ENCODE measurements at places on chromosomes 16 and 17.

DNA sequence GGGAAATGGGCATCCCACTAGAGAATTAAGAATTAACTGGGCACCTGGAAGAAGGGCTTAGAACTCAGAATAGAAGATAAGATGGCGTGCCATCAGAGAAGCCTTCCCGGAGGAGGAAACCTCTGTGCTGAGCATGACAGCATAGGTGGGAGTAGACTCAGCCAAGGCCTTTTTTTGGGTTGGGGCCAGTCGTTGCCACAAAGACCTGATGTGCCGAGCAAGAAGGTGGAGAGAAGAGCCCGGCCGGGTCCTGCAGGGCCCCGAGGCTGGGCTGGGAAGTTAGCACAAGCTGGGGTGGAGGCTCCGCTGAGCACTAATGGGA, 1.1 kb upstream of the RAB11FIP4 start:
- DNase-seq: no peak

DNA sequence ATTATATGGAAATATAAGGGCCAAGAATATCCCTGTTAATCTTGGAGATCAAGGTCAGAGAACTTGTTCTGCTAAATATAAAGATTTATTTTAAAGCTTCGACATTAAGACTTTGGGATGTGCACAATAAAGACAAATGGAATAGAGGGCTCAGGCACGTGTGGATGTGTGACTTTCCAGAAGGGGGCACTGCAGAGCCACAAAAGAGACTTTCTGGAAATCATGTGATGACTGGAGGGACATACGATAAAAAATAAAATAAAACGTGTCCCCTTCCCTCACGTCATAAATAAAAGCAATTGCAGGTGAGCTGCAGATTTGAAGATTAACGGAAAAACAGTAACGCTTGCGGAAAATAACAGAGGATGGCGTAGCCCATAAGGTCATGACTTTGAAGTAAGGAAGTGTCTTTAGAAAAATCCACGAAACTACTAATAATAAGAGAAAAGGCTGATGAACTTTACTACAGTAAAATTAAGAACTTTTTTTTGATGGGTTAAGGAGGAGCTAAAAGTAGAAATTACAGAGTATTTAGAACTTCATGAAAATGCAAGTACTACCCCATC, 9.4 kb upstream of the ENGASE start:
- DNase-seq: no peak

GRCh38 chr16:75326333-75326732, 74.9 kb upstream of the BCAR1 start:
- no peak for DNase-seq

- DNase-seq: no peak
Measured at GRCh38 chr16:14063618-14064581, 7.2 kb upstream of the MRTFB start.

DNA sequence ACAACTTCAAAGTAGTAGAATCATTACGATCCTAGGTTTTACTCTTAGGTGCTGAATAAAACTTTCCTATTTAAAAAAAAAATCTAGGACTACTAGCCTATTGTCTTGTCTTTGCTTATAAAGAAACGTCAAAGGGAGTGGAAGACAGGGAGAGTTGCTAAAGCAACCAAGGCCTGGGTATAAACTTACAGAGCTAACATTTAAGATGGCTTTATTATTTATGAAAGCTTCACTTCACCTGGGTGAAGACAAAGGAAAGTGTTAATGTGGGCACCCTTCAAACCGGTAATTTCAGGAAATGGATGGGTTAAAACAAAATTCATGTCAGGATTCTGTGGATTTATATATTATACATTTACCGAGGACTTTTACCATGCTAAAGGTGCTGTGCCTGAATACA, 2.5 kb downstream of the DUSP14 start:
- DNase-seq: no peak

GRCh38 chr16:80318107-80318506, 222.7 kb upstream of the DYNLRB2 start:
- no peak for DNase-seq

DNA sequence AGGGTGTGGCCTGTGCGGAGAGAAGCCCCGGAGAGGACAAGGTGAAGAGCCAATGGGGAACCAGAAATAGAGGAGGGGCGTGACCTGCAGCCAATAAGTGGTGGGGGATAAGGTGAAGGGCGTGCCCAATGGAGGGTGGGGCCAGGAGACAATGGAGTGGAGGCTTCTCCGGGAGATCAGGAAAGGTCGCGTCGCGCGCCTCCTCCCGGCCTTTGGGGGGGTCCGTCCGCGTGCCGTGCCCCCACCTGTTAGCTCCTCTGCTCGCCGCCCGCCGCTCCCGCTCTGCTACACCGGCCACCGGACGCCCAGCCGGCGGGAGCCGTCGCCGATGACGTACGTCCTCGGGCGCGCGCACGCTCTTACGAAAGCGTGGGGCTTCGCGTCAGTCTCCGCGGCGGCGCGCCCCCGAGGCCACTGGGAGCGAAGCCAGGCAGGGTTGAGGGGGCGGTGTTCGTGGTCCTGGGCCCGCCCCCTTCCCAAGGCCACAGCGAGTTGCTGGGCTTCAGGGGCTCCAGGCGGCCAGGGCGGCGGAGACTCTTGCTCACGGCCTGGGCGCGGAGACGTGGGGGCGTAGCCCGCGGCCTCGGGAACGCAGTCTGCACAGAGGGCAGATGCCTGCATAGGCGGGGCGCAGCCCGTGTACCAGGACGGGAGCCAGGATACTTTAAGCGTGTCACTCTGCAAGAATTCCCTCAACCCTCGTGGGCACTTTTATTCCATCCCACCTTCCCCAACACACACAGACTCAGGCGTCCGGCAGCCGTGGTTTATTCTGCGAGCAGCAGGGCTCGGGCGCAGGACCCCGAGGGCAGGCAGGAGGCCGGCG, at the start of gene MATCAP1:
Gene MATCAP1, minus strand, starts transcription at position 337 of the 826 bp plus-strand sequence. CDS start 3,353 bp downstream, outside the sequence.
- peak; percentile 89 for DNase-seq

GRCh38 chr17:30222251-30222650, 13.2 kb downstream of the SLC6A4 start:
- no peak for DNase-seq

DNA sequence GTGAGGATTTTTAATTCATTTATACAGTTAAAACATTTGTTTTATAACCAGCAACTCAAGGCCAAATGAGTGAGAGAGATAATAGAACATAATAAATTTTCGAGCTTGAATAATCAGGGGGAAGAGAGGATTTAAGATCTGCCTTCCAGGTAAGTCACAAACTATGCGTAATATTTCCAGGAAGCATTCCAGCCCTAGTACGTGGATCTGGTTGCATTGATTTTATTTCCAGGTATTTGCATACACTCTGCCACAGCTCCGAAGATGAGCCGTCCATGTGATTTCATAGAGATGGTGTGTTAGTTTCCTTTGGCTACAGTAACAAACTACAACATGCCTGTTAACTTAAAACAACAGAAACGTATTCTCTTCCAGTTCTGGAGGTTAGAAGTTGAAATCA, 3.5 kb downstream of the DYNLRB2 start:
- no peak for DNase-seq

GRCh38 chr16:11774065-11774626, 22.9 kb downstream of the ZC3H7A start:
- no peak for DNase-seq

- no peak for DNase-seq
Measured at GRCh38 chr17:47684535-47685193, 9.3 kb upstream of the TBKBP1 start.

DNA sequence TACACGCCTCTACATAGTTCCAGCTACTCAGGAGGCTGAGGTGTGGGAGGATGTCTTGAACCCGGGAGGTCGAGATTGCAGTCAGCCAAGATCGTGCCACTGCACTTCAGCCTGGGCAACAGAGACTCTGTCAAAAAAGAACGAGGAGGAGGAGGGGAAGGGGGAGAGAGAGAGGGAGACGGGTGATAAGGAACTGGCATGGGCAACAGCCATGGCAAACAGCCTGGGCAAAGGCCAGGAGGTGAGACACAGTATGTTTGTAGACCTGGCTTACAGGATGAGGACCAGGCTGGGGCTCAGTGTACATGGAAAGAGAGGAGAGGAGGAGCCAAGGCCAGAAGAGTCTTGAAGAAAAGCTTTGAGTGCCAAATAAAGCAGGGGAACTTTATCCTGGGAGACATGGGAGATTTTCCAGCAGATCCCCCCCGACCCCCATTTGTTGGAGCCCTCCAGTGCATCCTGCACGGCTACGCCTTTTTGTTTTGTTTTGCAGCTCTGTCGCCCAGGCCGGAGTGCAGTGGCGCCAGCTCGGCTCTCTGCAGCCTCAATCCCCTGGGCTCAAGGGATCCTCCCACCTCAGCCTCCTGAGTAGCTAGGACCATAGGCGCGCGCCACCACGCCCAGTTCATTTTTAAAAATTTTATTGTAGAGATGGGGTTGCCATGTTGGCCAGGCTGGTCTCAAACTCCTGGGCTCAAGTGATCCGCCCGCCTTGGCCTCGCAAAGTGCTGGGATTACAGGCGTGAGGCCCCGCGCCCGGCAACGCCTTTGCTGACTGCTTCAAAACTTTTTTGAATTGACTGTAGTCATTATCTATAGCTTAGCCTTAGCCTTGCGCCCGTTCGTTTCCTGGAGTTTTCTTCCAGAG, 1.3 kb upstream of the ALKBH5 start:
- no peak for DNase-seq

DNA sequence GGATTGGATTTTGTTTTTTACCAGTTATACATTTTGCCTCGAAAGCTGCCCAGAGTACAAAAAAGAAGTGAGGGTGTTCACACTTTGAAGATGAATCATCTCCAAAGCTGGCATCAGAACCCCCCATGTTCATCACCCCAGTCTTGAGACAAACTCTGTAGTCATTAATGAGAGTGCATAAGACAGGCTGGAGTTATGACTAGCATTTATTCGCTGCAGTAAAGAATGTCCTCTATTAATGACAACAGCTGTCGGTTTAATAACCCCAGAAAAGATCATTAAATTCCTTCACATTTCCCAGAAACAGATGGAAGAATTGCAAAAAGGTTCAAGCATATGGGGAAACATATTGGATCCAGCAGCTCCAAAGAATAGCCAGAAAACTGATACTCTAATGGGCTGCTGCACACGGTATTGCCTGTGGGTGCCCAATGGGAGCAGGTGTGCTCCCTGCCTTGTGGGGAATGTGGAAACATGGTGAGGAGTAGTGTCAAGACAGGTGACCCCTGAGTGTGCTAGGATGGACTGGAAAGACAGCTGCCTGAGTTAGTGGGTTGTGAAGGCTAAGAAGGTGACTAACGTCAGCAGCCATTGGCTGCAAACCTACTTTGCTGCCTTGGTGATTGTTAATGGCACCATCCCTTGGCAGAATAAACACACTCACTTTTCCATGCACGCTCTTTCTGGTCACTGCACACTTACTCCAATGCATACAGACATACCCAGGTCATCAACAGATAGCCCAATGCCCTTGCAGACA, 81.9 kb downstream of the AIPL1 start:
- no peak for DNase-seq

DNA sequence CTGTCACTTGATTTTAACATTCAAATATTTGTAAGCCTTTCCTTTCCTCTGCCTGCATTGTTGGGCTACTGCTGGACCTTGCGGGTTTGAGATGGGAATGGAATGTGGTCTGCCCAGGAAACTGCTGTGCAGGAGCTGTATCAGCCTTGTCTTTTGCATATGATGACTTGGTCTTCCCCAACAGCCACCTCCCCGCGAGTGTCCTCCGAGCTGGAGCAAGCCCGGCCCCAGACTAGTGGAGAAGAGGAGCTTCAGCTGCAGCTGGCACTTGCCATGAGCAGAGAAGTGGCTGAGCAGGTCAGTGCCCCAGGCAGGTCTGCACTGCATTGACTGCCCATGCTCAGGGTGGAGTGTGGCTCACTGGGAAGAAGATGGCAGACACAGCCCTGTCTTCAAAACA, 52.8 kb downstream of the B9D1 start:
- no peak for DNase-seq

DNA sequence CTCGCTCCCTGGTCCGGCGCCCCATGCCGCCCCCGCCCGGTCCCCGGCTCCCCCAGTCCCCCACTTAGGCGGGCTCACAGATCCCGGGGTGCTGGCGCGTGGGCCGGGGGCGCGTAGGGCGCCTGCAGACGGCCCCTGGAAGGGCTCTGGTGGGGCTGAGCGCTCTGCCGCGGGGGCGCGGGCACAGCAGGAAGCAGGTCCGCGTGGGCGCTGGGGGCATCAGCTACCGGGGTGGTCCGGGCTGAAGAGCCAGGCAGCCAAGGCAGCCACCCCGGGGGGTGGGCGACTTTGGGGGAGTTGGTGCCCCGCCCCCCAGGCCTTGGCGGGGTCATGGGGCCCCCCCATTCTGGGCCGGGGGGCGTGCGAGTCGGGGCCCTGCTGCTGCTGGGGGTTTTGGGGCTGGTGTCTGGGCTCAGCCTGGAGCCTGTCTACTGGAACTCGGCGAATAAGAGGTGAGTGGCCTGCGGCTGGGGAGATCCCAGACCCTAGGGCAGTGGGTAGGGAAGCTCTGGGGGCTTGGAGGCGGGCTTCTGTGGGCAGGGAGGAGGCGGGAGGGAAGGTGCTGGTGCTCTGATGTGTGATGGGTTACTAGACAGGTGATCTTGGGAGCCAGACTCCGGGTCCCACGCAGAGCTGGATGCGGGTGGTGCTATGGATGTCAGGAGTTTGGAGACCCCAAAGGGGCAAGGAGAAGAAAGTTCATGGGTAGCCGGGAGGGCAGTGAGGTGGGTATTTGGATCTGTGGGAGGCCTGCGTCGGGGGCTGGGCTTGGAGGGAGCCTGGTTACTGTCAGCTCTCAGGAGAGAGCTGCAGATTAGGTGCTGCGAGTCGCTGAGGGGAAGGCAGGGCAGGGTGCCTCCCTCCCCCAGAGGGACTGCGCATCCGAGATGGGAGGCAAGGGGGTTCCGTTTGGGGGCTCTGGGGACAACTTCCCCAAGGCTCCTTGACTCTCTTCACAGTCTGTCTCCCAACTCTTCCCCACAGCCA, 560 bp downstream of the EFNB3 start:
- DNase-seq: no peak

- DNase-seq: no peak
Measured at GRCh38 chr17:54901230-54901822, 674 bp downstream of the TOM1L1 start.

GRCh38 chr17:42547001-42547461, 5.7 kb upstream of the HSD17B1 start:
- no peak for DNase-seq

GRCh38 chr16:90022209-90023077, 3.2 kb upstream of the DBNDD1 start:
- DNase-seq: peak; percentile 66

DNA sequence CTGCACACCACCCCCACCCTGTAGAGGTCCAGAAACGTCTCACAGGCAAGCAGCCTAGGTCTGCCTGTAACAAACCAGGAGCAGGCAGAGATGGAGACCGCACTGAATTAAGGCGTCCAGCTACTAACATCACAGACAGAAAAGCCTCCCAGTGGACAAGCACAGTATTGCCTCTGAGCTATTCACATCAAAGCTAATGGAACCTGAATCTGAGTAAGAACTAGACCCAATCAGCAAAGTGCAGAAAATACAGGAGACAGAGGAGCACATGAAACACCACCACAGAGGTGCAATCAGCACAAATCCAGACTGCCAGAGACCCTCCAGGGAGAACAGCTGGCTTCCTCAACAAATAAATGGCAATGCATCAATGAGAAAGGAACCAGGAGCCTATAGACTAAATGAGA, 22.2 kb upstream of the PEMT start:
- DNase-seq: peak; percentile 14

Data from activated CD8-positive, alpha-beta memory T cell treated with anti-CD3 and anti-CD28 coated beads for 1 hour (primary cell).